Eye (tissue), 1 donor: ENCODE measurements at places on chromosomes 16 and 17.
A peak's percentile ranks its signal among the peaks of the same experiment; 100 is the strongest.

GRCh38 chr16:11474617-11475291, 112.0 kb downstream of the LITAF start:
- DNase-seq = no peak

DNA sequence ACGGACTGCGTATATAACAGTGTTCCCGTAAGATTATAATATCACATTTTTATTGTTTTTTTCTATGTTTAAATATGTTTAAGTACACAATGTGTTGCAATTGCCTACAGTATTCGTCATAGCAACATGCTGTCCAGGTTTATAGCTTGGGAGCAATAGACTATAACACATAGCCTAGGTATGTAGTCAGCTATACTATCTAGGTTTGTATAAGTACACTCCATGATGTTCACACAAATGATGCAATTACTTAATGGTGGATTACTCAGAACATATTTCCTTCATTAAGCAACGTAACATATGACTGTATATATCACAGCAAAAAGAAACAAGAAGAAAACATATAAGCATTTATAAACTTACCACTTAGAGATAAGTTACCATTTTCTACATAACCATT, 160.0 kb downstream of the CBLN1 start:
- no peak for DNase-seq

DNA sequence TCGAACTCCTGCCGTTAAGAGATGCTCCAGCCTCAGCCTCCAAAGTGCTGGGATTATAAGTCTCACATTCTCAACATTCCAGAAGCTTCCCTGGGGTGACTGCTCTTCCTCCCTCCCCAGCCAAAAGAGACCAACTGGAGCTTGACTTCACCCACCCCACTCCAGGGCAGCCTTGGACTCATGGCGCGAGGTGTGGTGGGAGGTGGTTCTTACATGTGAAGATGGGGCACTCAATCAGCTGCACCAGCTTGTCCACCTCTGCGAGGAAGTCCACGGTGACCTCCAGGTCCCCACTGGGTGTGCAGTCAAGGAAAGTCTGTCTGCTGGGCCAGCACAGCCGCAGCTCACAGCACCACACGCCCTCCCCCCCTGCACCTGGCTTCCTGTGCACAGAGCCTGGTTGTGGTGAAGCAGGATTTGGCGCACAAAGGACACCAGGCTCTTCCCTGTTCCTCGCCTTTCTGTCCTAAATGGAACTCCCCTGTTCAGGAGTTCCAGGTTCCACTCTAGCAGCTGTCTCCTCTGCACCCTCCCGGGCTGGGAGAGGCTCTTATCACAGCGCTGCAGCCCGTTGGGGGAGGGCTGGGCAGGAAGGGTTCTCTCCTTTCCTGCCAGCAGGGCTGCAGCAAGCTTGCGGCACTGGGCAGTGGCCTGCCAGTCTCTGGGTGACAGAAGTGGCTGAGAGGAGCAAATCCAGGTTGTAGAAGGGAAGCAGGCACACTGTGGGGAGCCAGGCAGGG, 9.6 kb upstream of the MTSS2 start:
- no peak for DNase-seq

DNA sequence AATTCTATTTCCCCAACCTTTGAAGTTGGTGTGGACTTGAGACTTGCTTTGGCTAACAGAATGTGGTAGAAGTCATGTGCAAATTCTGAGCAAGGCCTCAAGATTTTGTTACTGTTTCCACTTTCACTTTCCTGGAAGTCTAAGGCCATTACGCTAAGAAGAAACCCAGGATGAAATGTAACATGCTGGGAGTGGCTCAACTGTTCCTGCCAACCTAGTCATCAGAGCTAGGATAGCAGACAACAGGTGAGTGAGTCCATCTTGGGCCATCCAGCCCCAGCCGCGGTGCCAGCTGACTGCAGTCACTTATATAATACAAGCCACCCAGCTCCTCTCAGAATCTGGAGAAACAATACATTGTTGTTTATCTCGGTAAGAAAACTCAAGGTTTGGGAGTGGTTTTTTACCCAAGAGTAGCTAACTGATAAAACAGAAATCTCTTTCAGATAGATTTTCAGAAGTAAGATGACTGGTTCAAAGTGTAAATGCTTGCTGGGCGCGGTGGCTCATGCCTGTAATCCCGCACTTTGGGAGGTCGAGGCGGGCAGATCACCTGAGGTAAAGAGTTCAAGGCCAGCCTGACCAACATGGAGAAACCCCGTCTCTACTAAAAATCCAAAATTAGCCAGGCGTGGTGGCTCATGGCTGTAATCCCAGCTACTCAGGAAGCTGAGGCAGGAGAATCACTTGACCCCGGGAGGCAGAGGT, 10.7 kb upstream of the STX4 start:
- DNase-seq = no peak

DNA sequence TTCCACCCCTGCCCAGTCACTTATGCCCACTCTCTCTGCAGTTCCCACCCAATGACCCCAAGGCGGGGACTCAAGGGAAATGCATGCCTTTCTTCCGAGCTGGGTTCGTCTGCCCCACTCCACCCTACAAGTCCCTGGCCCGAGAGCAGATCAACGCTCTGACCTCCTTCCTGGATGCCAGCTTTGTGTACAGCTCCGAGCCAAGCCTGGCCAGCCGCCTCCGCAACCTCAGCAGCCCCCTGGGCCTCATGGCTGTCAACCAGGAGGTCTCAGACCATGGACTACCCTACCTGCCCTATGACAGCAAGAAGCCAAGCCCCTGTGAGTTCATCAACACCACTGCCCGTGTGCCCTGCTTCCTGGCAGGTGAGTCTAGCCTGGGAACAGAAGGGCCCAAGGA, 13.8 kb downstream of the LPO start:
- no peak for DNase-seq

- no peak for DNase-seq
Observed at GRCh38 chr17:29253037-29253436, 6.4 kb downstream of the CRYBA1 start.

- no peak for DNase-seq
Observed at GRCh38 chr16:1346422-1347285, 5.0 kb downstream of the TSR3 start.

DNA sequence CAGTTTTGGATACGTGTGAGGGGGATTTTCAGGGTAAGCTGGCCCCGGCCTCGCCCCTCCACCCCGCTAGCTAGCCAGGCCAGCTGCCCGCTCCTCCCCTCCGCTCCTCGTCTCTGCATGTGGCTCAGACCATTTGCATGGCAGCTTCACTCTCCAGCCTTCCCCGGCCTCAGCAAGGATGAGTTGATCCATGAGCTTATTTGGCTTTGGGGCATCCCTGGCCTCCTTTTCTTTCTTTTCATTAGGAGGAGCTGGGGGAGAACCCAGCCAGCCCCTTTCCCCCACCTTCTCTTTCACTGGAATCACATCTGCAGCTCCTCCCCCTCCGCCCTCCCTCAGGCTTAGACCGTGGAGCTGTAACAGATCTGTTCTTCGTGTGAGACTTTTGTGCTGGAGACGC, 30.7 kb downstream of the ELAC2 start:
- peak; percentile 61 for DNase-seq

DNA sequence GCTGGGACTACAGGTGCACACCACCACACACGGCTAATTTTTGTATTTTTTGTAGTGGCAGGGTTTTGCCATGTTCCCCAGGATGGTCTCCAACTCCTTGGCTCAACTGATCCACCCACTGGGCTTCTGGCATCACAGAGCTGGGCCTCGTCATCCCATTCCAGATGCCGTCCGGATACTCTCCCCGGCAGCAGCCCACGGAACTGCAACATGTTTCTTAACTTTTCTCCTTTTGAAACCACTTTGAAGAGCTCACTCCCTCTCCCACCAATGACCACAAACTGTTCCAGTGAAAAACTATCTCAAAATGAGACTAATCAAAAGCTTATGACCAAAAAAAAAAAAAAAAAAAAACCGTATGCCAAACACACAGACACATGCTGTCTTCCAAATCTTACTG, 17.6 kb downstream of the PEMT start:
- DNase-seq = no peak

- no peak for DNase-seq
Observed at GRCh38 chr16:1367486-1368174, 15.9 kb downstream of the GNPTG start.

- no peak for DNase-seq
Observed at GRCh38 chr17:35773129-35773528, 12.4 kb downstream of the C17orf50 start.

DNA sequence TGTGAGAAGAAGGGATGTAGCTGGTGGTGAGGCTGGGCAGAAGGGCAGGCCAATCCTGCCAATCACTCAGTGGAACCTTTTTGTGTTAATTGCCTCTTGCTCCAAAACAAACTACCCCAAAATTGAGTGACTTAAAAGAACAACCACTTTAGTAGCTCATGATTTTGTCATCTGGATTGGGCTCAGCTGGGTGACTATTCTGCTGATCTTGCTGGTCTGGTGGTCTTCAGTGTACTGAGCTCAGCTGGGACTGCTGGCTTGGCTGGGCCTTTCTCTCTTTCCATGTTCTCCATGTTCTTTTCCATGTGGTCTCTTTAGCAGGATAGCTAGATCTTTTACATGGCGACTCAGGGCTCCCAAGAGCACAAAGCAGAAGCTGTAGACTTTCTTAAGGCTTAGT, 37.7 kb upstream of the SDK2 start:
- DNase-seq = no peak

DNA sequence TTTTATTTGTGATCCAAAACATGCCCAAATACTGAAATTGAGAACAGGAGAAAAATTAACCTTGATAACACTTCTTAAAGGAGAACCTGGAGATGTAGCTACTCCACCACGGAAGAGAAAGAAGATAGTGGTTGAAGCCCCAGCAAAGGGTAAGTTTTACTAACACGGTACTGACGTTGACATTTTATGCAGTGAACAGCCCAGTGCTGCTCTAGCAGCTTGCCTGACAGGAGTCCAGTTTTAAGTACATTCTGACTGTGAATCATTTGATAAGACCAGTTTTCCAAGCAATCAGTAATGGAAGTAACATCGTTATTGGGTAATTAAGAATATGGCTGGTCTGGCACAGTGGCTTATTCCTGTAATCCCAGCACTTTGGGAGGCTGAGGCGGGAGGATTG, 6.5 kb downstream of the ORC6 start:
- DNase-seq = no peak

DNA sequence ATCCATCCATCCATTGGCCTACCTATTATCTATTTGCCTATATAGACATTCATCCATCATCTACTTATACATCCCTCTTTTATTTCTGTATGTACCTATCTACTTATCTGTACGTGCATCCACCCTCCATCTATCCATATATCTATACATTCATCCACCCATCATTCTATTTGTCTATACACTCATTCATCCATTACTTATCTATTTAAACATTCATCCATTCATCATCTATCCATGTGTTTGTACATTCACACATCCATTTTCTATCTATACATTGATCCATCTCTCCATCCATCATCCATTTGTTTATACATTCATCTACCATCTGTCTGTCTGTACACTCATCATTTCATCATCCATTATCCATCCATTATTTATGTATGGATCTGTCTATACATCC, 365.7 kb upstream of the RBFOX1 start:
- no peak for DNase-seq

DNA sequence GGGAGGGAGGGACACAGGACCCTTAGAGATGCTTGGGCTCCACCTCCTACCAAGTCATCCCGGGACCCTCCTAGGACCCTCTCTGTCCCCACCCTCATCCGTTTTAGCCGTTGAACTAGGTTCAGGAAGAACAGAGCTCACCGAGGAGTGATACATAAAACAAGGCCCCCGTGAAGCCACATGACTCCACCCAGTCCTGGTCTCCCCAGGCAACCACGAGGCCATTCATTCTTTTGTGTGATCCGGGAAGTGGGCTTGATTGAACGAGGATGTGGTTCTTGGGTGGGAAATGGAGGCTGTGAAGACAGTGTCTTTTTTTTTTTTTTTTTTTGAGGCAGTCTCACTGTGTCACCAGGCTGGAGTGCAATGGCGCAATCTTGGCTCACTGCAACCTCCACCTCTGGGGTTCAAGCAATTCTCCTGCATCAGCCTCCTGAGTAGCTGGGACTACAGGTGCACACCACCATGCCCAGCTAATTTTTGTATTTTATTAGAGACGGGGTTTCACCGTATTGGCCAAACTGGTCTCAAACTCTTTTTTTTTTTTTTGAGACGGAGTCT, 14.8 kb downstream of the TRARG1 start:
- DNase-seq = no peak

DNA sequence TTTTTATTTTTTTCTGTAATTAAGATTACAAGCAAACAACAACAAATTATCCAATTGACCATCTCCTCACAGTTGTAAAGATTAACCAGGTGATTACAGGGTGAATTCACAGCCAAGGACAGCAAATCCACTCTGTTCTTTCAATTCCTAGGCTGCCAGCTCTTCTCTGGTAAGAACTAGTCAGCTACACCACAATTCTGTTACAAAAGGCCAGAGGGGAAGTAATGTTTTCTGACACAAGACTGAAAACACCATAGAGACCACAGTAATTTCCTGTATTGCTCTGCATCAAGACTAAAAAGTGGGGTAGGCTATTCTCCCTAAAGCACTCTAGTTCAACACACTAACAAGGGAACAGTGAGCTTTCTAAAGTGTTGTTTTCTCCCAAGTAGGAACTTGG, 10.6 kb downstream of the CA10 start:
- DNase-seq = no peak

- DNase-seq = no peak
Observed at GRCh38 chr17:35243561-35244340, 879 bp downstream of the SLFN5 start.

DNA sequence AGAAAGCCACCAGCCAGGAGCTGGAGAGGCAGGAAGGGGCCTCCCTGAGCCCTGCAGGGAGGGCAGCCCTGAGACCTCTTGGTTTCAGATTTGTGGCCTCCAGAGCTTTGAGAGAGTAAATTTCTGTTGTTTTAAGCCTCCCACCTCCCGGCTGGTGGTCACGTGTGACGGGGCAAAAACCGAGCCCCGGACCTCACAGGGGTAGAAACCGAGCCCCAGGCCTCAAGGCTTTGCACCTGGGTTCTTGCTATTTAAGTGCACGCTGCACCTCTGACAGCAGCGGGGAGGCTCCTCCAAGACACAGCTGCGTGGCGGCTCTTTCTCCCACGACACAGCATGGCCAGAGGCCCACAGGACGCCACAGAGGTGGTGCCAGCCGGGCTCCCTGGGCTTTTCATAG, 17.4 kb upstream of the ZC3H18 start:
- DNase-seq = no peak

- no peak for DNase-seq
Observed at GRCh38 chr17:64653325-64653984, 8.7 kb downstream of the SMURF2 start.

DNA sequence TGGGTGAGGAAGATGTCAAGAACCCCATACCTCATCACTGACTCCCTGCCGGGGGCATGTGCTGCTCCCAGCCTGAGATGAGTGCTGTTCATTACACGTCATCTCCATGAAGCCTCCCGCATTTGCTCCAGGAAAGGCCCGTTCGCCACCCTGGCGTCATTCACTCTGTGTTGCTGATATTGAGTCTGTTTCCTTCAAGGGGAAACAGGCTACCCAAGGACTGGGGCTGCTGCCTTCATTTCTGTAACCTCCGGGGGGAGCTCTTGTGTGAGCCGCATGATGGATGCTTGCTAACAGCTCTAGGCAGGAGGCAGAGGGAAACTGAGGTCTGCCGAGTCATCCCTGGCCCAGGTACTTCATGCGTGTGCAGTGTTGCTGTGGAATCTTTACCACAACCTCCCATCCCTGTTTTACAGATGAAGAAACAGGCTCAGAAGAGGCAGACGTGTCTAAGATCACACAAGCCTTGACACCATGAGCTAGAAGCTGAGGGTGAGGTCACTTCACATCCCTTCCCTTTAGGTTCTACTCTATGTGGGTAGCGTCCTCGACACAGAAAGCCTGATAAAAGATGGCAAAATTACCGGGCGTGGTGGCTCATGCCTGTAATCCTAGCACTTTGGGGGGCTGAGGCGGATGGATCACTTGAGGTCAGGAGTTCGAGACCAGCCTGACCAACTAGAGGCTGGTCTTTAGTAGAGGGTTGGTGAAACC, 3.5 kb upstream of the ARMC5 start:
- no peak for DNase-seq
